ENCODE measurements at places on chromosomes 6 and 20.
A peak's percentile ranks its signal among the peaks of the same experiment; 100 is the strongest.

DNA sequence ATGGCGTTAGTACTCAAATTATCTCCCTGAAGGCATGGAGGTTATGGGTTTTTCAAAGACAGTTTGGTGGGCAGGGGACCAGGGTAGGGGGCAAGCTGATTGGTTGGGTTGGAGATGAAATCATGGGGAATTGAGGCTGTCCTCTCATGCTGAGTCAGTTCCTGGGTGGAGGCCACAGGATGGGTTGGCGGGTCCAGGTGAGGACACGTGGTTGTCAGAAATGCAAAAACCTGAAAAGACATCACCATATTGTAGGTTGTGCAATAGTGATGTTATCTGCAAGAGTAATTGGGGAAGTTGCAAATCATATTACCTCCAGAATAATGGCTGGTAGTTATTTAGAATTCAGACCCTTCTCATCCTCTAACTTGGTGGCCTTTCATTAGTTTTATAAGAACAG, 30.1 kb downstream of the GPX6 start:
- no peak for DNase-seq

- DNase-seq: no peak
Measured at GRCh38 chr20:13213335-13213734, 7.7 kb upstream of the ISM1 start.

DNA sequence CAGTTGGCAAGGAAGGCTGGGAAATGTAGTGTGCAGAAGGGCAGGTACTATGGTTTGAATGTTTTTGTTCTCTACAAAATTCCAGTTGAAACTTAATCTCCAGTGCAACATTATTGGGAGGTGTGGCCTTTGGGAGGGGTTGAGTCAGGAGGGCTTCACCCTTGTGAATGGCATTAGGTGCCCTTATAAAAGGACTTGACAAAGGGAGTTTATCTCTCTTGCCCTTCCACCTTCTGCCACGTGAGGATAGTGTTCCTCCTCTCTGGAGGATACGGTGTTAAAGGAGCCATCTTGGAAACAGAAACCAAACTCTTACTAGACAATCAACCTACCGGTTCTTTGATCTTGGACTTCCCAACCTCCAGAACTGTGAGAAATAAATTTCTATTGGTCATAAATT, 82.2 kb upstream of the LRFN2 start:
- DNase-seq: no peak

DNA sequence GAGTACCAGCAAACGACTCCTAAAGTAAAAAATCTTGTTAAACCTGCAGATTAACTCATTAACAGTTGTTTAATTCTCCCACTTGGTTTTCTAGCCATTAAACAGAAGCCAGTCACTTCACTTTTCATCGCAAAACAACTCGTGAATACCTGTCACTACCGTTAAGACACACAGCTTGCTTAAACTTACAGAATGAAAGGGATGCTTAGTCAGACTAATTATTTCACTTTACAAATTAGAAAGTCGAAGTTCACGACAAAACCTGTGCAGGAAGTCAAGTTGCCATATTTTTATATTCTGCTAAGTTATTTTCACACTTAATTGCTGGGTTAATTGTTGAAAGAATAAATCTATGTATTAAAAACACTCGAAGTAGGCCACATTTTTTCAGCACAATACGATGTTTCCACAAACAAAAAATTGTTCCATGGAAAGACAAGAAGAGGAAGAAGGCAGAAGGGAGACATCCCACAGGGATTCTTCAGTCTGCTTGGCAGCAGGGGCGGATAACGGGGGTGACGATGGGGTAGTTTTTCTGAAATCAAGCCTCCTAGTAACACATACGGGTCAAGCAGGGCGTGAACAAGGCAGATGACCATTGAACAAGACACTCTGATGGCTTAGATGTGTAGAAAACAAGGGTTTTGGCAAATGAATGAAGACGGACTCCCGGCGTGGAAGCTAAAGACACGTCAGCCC, 933 bp downstream of the SSR1 start:
- DNase-seq: no peak

- DNase-seq: no peak
Measured at GRCh38 chr20:10247440-10247839, 28.8 kb downstream of the SNAP25 start.

- DNase-seq: no peak
Measured at GRCh38 chr20:49616154-49617007, 48.4 kb upstream of the PTGIS start.

- no peak for DNase-seq
Measured at GRCh38 chr6:52371656-52372191, 9.8 kb downstream of the PAQR8 start.

GRCh38 chr6:67560068-67560467, 1075.0 kb upstream of the ADGRB3 start:
- DNase-seq: no peak

GRCh38 chr6:33716890-33717632, 5.6 kb upstream of the UQCC2 start:
- DNase-seq: no peak

DNA sequence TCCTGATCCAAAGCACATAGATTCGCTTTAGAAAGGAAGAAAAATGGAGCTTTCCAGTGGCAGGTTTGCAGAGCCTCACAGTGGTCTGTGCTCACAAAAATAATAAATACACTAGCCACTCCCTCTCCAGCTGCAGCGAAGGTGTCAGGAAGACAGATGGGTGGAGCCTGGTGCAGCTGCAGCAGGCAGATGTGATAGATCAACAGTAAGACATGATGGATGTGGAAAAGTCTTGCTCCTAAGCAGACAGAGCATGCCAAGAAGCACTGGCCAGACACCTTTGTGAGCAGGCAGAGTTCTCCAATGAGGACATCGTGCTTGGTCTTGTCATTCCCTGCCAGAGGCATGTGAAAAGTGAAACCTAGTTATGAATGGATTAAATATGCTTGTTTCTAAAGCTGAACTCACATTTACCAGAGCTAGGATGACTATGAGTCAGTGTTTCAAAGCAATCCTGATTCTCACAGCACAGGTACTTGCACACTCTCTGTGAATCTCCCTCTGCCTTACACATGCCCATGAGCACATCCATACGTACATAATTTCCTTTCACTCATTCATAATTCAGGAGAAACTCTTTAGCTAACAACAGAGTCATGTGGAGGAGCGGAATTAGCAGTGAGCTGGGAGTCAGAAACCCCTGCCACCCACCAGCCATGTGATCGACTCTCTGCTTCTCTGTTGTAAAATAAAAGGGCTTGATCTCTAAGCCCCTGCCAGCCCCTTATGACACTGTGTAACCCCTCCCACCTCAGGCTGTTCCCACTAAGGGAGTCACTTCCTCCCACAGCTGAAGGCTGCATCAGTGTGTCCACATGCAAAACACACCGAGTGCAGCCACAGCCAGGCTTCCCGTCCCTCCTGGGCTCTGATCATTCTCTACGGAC, 111.2 kb downstream of the SCML4 start:
- DNase-seq: peak; percentile 14

GRCh38 chr6:83860782-83861495, 1.4 kb downstream of the CYB5R4 start:
- no peak for DNase-seq

- DNase-seq: no peak
Measured at GRCh38 chr20:13302647-13303450, 81.8 kb downstream of the ISM1 start.

DNA sequence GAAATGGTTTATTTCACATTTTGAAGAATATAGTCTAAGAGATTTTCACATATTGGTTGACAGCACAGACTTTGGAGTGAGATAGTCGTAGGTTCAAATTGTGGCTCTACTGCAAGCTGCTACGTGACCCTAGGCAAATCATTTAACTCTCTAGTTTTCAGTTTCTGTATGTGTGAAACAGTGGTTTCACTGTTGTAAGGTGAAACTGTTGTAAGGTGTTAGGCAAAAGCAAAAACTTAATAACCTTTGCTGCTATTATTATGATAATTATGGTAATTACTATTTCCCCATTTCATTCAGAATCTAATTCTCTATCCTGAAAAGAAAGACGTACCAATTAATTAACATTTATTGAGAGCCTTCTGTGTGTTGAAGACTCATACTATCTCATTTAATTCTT, 144.2 kb downstream of the REV3L start:
- no peak for DNase-seq

- DNase-seq: no peak
Measured at GRCh38 chr20:14761903-14762302, 424.5 kb upstream of the FLRT3 start.

- DNase-seq: no peak
Measured at GRCh38 chr6:92541448-92542060, 877.8 kb downstream of the EPHA7 start.

- no peak for DNase-seq
Measured at GRCh38 chr6:73290435-73290834, 27.4 kb upstream of the KHDC1 start.

DNA sequence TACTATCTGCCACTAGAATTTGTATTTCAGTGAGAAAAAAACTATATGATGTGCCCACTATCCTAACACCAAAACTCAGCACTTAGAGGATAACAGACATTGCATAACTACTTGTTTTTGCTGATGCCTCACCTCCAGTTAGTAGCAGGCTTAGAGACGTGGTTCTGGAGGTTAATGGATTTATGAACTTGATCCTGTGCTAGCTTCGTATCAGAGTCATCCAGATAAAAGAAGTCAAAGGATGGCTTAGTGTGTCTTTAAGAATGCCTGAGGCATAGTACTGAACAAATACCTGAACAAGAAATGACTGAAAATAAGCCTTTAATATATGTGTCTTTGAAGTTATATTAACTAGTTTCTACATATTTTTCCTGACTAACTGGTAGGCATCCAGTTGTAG, 414.9 kb upstream of the PTCHD4 start:
- no peak for DNase-seq

GRCh38 chr6:139254196-139254595, 37.6 kb downstream of the TXLNB start:
- no peak for DNase-seq

DNA sequence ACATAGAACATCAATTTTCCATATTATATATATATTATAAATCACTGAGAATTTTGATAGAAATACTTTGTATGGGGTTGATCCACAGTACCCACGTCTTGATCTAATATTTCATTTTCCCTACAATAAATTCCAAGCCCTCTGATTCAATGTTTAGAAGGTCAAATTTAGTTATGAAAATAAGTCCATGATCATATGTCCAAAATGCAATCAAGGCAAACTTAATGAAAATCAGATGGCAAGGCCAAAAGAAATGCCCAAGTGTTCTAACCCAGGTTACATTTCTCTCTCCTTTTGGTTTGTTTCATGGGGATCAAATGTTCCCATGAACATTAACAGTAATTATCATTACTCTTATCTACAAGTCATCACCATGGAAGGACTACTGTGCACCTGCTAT, 203.8 kb downstream of the KIF16B start:
- no peak for DNase-seq

Measured in T-helper 22 cell (primary cell).